Choroid plexus epithelial cell (primary cell): ENCODE measurements at places on chromosomes 6 and 20.
A peak's percentile ranks its signal among the peaks of the same experiment; 100 is the strongest.

GRCh38 chr20:4261333-4262284, 246.3 kb upstream of the RNF24 start:
- peak; percentile 58 for DNase-seq

GRCh38 chr20:50920997-50921396, 10.2 kb downstream of the ADNP start:
- peak; percentile 48 for DNase-seq

DNA sequence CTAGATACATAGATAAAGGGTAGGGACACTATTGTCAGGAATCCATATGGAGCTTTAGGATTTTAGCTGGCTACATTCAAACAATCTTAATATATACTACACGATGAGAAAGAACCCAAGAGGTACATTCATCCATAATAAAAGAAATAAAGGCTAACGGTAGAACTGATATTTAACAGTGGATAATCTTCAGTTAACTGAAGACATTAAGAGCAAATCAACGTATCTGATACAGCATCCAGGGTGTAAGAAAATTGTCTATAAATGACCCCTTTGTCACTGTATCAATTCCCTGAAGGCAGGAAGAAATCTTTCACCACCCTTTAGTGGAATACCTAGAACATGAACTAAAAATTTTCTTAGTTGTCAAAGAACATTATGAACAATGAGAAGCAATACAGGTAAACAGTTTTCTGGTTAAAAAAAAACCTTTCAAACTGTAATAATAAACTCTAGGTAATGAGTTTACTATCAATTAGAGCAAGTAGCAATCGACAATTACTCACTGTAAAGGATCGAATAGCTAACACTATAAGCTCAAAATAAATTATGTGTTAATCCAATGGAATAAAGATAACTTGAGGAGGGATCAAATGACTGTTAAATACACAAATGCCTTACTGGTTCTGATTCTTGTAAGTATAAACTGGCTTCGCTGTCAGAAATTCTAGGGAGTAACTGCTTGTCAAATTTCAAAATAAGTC, 11.8 kb downstream of the ROMO1 start:
- no peak for DNase-seq

DNA sequence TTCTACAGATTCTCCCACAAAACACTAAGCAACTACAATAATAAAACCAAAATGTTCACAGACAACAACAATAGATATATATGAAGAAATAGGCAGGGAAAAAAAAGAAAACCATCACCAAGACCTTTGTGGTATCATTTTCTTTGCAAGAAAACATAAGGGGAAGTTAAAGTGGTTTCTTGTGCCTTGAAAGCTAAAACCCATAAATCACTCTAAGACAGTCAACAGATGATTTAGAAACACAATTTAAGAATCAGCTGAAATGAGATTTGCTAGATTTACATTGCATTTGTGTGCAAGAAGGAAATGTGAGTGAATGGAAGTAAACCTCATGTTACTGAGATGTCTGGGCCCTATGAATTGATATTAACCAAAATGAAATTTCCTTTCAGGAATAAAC, 1265.4 kb upstream of the GJE1 start:
- DNase-seq = no peak

DNA sequence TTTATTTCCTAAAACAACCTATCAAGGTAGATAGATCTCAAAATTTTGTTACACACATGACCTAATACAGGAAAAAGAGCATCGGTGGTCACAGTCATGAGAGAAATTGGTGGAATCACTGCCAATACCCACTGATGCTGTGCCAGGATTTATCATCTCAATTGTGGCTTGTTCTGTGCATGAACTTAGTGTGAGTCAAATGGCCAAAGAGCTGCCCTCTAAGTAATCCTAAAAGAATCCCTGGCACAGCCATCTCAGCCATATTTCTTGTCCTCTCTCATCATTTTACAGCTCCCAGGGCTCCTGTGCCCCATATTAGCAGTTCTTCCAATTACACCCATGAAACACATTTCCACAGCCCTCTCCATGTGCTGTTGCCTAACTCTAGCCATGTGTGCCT, 6.1 kb downstream of the GSTA5 start:
- no peak for DNase-seq

DNA sequence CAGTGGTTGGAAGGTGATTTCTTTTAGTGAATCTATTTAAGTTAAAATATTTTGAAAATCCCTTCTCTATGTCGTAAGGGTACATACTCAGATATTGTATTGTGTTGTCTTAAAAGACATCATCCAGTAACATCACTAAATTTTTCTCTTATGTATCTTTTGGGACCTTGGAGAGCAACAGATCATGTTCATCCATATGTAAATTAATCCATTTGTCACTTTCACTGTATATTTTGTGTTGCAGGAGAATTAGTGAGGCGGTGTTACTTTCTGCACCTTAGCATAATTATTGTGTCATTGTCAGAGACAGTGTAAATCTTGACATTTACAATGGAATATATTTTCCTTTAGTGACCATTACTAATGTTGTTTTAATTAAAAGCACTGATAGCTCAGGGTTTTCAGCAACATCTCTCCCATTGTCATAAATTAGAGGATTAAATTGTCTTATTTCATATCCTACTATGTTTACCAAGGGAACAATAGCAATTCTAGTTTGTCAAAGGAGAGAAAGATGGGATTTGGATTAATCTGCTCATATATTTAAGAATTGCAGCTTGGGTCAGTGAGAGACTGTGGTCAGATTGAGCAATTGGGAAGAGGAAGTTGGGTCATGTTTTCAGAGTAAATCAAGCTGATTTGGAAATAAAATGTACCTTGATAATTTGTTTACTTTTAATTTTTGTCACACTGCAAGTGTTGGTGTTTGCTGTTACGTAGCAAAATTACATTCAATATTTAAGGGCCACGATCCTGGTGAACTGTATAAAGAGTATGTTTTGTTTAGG, 22.7 kb downstream of the DOK5 start:
- DNase-seq = no peak

DNA sequence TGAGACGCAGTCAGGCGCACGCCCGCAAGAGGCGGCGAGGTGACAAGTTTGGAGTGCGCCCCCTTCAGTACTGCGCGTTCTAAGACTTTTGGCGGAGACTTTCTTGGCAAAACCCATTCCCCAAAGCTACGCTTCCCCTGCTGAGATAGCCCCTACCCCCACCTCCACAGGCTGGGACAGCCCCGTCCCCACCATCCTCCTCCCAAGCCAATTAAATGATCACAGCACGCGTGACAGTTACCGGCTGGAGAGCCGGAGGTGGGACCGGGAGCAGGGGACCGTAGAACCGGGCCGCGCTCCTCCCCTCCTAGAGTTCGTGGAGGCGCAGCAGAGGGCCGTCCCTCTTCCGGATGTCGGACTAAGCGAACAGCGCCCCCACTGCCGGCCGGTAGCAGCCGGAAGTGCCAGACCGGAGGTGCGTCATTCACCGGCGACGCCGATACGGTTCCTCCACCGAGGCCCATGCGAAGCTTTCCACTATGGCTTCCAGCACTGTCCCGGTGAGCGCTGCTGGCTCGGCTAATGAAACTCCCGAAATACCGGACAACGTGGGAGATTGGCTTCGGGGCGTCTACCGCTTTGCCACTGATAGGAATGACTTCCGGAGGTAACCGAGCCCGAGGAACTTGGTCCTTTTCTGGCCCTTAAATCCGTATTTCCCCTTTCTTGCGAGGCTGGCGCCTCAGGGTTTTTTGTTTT, at the start of gene TOMM6:
Gene TOMM6 (plus strand): TSS at position 476 of the 699 bp plus-strand sequence. CDS start 4 bp downstream, at position 480.
- peak; percentile 97 for DNase-seq

- DNase-seq = no peak
Measured at GRCh38 chr20:48131581-48131980, 346.3 kb upstream of the SULF2 start.

- DNase-seq = peak; percentile 67
Measured at GRCh38 chr6:84804720-84805119, 40.3 kb upstream of the TBX18 start.

- DNase-seq = no peak
Measured at GRCh38 chr20:58260006-58260405, 31.6 kb upstream of the ANKRD60 start.

- no peak for DNase-seq
Measured at GRCh38 chr6:119493980-119494379, 144.4 kb upstream of the MAN1A1 start.

- DNase-seq = no peak
Measured at GRCh38 chr6:14742171-14742570, 503.7 kb upstream of the JARID2 start.
